ENCODE measurements at places on chromosomes 1 and 21. TPM values are rescaled to one million over a fixed set of nuclear protein-coding genes. Genes with fewer than 3 reads are reported as not detected.

DNA sequence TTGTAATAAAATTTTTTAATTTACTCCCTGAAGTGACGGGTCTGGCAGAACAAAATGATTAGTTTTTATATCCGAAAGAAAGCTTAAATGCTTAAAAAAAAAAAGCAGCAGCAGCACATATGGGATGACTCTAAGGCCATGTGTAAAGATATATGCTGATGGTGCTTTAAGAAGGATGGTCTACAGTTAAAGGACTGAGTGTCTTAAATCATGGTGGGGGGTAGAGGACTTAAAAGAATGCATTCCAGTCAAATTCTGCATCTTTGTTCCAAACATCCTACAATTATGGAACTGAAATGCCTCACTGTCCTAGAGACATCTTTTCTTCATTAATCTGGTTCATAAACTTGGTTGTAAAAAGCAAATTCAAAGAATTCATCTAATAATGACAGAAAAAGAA lies 7.0 kb downstream of the KDM5B start:
- no peak for DNase-seq

DNA sequence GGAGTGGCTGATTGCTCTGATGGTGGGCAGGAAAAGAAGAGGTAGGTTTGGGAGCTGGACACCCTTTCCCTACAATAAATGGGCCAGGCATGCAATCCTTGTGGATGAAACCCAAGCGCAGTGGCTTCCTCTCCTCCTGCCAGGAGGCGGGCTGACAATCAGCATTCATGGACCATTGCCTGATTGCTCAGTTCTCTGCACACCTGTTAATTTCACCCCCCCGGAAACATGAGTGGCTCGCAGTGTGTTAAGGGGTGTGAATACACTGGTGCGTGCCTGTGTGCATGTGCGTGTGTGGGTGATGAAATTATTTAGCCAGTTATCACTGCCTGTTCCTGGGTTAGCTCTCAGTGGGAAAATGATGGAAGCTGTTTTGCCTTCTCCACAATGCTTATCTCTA lies 310.7 kb downstream of the PCP4 start:
- no peak for DNase-seq

- no peak for DNase-seq
These were observed 10.4 kb downstream of the DEGS1 start for GRCh38 chr1:224193319-224193966.

GRCh38 chr1:166980818-166981217 lies 5.5 kb upstream of the ILDR2 start:
- no peak for DNase-seq

DNA sequence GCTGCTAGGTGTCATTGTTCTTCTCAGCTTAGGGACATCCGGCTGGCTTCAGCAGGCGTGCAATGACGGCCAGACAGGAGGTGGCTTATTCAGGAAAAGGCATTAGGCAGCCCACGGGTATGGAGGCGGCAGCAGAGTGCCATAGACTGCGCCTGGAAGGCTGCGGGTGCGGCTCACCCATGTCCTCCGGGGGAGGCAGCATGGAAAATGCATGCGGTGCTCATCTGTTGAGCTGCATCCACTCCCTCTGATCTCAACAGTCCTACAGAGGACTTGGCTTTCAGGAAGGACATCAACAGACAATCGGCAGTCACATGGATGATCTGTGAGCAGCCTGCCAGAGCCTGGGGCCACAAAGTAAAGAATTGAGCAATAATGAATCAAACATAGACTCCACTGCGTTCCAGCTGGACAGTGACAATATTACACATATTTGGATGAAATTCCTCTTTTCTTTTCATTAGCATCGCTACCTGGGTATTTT lies 42.9 kb downstream of the UMODL1 start:
- no peak for DNase-seq

DNA sequence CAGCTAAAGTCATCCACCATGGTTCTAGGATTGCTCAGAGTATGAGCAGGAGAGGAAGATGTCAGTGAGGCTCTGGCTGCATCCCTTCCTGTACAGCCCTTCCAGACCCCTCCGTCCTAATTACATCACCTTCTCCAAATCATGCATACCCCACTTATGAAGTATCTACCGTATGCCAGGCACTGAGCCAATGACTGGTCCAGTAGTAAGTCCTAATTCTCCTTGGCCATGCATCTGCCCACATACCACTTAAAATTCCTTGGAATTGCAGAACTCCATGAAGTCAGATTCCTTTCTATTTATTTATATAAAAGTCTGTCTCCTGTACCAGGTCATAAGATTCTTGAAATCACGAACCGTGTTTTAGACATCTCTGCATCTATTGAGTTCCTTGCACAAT lies 106.1 kb downstream of the SEC16B start:
- DNase-seq: no peak

- no peak for DNase-seq
These were observed 119.3 kb downstream of the NGF start for GRCh38 chr1:115218699-115219098.

DNA sequence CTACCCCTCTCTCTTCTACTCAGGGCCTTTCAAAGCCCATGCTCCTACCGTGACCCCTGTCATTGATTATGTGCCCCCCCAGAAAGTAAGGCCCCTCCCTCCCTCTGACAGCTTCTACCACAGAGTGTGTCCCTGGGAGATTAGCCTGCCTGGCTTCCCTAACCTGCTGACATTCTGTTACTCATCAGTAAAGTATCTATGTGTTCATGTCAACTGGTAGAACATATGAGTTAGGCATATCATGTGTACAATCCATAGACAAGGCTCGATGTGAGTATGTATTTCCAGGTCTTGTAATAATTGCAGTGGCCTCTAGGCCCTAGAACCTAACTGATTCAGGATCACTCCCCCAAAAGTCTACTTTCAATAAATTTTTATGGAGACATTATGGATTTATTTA lies 120.0 kb downstream of the GIPC2 start:
- no peak for DNase-seq

DNA sequence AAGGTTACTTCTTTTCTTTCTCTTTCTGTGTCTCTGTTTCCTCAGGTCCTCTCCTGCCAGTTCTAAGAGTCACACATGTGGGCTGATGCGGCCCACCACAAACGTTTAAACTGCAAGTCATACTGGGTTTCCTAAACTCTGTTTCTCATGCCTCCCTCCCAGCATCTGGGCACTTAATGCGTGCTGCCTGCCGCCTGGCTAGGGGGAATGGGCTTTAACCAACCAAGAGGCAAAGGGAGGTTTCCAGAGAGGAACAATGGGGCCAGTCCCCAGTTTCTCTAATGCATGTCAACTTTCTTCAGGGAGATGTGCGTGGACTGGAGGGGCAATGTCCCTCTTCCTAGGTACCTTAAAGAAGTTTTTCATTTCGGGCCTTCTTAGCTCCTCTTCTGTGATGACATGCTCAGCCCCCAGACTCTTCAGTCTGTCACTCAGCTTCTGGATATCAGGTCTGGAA lies 19.9 kb upstream of the SRSF4 start:
- no peak for DNase-seq

The TBX19 gene
- 2.4 TPM for polyA plus RNA-seq

The CAMK1G gene
- 6.2 TPM for polyA plus RNA-seq

The CDK18 gene
- polyA plus RNA-seq: 17.4 TPM
